Fibroblast of skin of right quadriceps (primary cell): ENCODE measurements at places on chromosomes 5 and 9.

GRCh38 chr5:321230-321725 is at the start of gene AHRR:
Gene AHRR, plus strand, starts transcription at chr5:321714. Its CDS starts 22,189 bp downstream, at chr5:343903.
- DNase-seq: peak; percentile 70

DNA sequence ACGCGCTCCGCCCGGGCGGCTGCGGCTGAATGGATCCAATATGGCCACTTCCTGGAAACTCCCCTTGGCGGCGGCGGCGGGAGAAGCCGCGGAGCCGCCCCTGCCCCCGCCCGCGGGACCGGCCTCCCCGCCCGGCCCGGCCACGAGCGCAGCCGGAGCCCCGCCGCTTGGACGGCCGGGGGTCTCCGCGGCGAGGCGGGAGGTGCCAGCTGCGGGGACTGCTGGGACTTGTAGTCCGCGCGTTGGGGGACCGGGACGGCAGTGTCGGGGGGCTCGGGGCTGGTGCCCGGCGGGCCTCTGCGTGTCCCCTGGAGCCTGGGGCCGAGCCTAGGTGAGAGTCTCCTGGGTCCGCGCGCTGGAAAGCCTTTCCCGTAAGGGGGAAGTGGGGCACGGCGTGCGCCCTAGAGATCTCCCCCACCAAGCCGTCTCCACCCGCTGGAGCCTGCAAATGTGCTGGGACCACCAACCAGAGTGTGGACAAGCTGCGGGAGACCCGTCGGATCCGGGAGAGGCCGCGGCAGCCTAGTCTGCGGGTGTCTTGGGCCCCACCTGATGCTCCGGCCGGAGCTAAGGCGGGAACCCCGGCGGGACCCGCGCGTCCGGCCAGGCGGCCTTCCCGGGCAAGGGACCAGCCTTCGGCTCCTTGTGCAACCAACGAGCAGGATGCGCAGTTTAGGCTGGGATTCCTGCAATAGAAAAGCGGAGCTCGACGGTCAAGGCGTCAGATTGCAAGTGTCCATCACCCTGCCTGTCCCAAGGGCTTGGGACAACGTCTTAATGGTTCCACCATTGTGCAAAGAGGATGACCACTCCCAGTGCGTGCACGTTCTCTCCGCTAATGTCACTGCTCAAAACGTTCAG is at the start of gene SEPTIN8:
Gene SEPTIN8 (minus strand): TSS at position 31 of the 861 bp plus-strand sequence. CDS start 102 bp downstream, outside the sequence.
- DNase-seq: peak; percentile 44

GRCh38 chr9:121636341-121636865 is 15.0 kb upstream of the DAB2IP start:
- peak; percentile 19 for DNase-seq

GRCh38 chr9:17330097-17330496 is 195.3 kb downstream of the CNTLN start:
- DNase-seq: peak; percentile 5

- peak; percentile 1 for DNase-seq
Measured at GRCh38 chr5:119655061-119655460, 25.7 kb downstream of the FAM170A start.

DNA sequence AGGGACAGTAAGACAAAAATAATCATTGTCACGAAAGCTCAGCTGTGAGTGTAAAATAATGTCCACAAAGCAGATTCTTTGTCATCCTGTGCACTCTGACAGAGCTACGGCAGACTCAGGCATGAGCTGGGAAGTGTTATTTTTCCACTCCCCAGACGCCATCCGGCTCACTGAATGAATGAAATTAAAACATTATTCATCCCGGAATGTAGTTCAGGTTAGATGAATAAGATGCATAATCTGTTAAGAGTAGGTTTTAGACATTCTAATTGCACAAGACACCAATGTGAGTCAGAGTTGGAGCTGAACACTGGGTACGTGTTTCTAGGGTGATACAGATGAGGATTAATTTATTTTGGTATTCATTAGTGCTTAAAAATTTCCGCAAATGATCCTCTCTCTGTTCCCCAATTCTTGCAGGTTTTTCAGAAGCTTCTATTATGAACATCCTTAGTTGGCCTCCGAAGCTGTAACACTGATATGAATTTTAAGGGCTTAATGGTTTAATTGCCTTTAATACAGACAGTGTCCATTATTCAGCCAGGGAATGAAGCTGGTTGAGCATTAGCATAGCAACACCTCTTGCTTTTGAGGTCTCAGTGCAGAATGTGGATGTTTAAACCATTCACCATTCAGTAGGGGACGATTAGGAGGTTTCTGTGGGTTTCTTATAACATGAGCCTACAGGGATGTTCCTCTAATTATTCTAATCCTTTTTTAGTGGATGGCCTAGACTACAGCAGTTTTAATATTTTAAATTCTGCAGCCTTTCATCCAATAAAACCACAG is 65.6 kb upstream of the FRRS1L start:
- peak; percentile 72 for DNase-seq

DNA sequence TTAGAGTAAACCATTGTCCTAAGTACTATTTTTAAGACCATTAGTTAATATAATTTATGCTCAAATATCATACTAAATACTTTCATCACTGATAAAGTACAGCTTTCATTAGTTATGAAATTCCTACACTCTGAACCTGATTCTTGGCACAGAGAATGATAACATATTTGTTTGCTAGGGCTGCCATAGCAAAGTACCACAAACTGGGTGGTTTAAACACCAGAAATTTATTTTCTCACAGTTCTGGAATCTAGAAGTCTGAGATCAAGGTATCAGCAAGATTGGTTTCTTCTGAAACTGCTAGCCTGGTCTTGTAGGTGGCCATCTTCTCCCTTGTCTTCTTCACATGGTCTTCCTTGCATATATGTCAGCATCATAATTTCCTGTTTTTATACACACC is 608.4 kb downstream of the TLE1 start:
- peak; percentile 28 for DNase-seq

DNA sequence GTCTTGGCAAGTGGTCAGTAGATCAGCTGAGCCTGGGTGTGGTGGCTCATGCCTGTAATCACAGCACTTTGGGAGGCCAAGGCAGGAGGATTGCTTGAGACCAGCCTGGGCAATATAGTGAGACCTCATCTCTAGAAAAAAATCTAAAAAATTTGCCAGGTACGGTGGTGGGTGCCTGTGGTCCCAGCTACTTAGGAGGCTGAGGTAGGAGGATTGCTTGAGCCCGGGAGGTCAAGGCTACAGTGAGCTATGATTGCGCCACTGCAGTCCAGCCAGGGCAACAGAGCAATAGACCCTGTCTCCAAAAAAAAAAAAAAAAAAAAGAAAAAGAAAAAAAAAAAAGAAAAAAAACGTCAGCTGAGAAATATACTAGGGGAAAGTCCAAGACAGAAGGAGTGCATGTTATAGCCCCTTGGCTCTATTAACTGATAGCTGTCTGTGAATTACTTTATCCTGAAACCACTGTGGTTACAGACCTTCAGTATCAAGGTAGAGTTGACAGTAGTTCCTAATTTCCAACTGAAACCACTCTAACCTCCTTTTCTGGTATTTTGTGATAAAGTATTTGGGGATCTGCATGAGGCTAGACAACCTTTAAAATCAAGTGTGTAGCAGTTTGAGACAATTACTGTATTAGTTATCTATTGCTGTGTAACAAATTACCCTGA is 2.3 kb upstream of the INIP start:
- no peak for DNase-seq

GRCh38 chr9:23914431-23915003 is 88.5 kb upstream of the ELAVL2 start:
- no peak for DNase-seq

- no peak for DNase-seq
Measured at GRCh38 chr5:132010989-132011621, 353 bp downstream of the ACSL6 start.

- DNase-seq: no peak
Measured at GRCh38 chr5:99544356-99544755, 615.5 kb upstream of the CHD1 start.

DNA sequence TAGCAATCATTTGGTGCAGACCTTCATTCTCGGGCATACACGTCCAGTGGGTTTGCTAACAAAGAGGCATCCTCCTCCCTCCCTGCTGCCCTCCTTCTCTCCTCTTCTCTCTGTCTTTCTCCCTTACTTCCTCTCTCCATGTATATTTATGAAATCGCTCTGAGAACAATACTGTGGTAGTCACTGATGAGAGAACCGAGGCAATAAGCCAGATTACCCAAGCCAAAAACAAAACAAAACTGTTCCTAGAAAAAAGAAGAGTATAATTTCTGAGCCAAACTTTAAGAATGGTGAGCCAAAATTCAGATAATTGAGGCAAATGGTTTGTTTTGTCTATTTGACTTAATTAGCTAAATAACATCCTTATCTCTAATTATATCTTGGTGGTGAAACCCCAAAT is 15.8 kb upstream of the HMHB1 start:
- DNase-seq: no peak

GRCh38 chr5:176573564-176574296 is 24.6 kb downstream of the CDHR2 start:
- DNase-seq: peak; percentile 34

- DNase-seq: peak; percentile 90
Measured at GRCh38 chr9:29556317-29556716, 1983.0 kb upstream of the C9orf72 start.

- no peak for DNase-seq
Measured at GRCh38 chr9:125585503-125586171, 121.4 kb downstream of the MAPKAP1 start.

DNA sequence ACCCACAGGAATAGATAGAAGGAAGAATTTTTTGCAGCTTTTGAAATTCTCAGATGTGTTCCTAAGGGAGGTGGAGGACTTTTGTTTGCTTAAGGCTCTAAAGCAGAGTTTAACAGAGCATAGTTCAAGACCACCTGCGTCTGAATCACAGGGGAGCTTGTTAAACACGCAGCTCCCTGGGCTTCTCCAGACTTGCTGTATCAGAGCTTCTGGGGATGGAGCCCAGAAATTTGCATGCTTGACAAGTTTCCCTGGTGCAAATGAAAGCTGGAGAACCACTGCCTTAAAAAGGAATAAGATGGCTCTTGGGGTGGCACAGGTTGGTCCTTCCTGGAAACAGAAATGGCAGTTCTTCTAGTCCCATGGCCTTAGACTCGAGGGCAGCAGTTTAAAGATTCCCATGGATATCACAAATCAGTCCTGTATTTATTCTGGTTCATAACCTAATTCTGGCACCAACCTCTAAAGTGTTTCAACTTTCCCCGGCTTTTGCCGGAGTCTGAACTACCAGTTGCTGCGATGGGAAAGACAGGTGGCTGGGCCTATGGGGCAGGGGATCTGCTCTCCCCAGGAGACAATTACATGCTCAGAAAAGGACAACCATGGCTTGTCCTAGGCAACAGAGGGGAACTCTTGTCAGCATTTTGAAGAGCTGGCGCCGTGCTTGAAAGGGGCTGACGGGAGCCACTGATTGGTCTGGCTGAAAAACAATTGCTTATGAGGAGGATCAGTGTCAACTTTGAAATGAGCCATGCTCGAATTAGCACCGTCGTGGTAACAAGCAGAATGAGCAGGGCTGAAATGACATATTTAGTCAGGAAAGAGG is 599.6 kb downstream of the CCDC171 start:
- DNase-seq: no peak

DNA sequence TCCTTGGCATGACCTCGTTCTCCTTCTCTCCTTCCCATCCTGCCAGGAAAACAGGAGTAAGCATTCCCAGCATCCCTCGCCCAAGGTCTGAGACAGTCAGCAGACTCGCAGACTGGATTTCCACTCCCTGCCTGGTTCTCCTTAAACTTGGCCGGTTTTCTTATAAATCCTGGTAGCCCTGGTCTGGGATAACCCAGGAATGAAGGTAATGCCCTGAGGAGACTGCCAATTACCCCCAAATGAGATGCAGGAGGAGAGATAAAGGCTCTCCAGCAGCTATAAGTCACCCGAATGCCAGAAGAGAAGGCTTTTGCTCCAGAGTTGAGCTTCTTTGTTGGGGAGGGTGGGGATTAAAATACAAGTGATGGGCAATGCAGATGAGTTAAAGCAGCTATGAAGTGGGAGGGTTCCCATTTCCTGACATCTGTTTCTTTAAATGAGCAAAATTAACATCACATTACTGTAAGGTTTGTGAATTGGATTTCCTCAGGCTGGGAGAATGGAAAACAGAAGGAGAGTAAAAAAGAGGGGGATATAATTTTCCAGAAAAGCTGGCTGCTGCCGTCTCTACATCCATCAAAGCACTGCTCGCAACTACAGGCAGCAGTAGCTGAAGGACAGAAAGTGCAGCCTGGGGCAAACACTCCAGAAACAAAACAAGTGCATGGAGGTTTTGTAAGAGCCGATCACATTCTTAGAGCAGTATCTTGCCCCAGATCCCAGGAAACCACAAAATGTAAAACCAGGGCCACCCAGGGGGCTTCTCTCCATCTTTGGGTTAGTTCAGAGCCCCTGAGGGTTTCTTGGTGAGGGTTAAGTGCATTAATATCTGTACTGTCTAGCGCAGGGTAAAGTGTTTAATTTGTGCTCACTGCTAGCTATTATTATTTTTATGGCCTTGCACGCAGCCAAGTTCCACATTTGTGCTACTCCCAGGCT is 177.6 kb upstream of the PANK3 start:
- peak; percentile 7 for DNase-seq

DNA sequence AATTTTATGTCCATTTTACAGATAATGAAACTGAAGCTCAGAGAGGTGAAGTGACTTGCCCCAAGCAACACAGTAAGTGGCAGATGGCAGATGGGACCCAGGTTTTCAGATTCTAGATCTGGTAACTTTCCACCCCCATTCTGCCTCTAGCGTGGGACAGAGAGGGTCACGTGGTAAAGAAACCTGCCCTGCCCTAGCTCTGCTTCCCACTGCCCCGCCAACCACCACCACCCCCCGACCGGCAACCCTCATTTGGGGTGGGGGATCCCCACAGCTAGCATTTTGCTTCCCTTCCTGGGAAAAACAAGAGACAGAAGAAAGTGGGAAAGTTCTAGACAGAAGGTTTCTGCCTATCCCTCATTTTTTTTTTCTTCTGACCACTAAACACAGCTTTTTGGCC is 172.5 kb downstream of the ACTL7B start:
- DNase-seq: no peak

- no peak for DNase-seq
Measured at GRCh38 chr5:65805089-65805488, 83.1 kb downstream of the NLN start.

DNA sequence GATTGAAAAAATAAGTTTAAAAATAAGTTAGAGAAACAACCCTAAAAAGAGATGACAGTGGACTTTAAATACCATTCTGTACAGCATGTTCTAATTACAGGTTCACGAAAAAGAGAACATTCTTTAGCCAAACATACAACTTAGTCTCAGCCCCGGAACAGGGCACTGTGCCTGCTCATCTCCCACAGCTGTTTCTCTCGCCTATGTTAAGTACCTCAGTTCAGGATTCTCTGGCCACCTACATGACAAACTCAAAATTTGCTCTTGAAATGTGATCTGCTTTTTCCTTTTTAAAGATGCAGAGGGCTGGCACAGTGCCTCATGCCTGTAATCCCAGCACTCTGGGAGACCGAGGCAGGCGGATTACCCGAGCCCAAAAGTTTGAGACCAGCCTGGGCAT is 52.3 kb downstream of the MYO10 start:
- DNase-seq: no peak

DNA sequence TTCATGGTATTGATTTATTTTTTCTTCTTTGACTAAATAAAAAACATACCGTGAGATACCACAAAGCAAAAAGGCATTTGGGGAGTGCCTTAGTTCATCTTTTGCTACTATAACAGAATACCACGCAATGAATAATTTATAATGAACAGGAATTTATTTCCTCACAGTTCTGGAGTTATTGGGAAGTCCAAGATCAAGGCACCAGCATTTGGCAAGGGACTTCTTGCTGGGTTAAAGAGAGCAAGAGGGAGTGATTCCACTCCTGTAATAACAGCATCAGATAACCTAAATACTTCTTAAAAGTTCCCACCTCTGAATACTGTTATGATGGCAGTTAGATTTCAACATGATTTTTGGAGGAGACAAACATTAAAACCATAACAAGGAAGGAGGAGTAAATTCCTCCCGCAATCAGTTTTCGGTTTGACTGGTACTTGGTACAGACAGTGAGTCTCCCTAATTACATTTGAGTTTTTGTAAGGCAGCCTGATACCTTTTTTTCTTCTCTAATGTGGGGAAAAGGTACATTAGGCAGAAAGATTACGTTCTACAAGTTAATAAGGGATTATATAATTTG is 8.8 kb upstream of the OMD start:
- no peak for DNase-seq
